ENCODE measurements at places on chromosomes 5 and 9.

DNA sequence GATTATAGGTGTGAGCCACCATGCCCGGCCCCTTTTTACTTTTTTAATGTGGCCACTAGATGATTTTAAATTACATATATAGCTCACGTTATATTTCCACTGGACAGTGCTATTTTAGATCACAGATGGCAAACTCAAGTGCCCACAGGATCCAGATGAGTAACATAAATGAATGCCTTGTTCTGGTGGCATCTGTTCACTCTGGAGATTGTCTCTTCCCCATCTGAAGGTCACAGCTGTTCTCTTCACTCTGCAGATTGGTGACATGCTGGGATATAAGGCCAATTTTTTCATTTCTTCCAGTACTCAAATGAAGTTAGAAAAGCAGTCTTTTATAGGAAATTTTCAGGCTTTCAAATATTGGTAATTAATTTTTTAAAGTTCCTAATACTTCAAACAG lies 160.1 kb downstream of the DOCK8 start:
- DNase-seq: no peak

DNA sequence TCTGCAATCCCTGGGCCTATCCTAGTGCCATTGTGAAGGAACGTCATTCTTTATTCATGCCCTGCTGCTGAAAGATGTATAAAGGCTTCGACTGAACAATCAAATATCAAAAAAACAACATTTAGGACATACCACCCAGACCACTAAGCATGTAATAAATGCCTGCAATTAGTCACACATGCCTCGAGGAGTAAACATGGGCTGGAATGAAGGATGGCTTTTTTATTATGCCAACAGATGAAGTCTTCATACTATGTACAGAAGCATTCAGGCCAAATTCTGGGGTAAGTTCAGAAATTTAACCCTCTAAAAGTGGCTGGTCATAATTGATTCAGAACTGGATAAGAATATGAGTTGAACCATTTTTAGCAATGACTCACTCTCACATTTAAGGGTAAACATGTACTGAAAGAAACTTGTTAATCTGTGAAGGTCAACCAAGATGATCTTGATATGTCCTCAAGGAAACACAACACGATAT lies 38.1 kb downstream of the FAM240B start:
- DNase-seq: peak; percentile 15

DNA sequence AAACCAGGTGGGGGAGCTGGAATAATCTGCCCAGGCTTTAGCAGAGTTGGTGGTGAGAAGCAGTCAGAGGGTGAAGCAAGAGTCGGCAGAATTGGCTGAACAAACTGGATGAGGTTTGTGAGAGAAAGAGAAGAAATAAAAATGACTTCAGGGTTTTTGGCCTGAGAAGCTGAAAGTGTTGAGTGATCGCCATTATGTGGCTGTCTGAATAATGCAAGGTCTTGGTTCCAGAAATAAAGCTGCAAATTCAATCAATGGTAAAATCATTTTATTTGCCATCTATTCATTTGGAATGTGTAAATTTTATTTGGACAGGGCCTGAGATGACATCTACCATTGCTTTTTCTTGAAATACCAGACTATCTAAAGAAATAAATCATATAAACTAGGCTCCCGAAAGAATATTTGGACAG lies 50.4 kb upstream of the DAB2 start:
- DNase-seq: no peak

GRCh38 chr9:74953235-74953751 lies 581 bp upstream of the C9orf40 start:
- DNase-seq: peak; percentile 43

DNA sequence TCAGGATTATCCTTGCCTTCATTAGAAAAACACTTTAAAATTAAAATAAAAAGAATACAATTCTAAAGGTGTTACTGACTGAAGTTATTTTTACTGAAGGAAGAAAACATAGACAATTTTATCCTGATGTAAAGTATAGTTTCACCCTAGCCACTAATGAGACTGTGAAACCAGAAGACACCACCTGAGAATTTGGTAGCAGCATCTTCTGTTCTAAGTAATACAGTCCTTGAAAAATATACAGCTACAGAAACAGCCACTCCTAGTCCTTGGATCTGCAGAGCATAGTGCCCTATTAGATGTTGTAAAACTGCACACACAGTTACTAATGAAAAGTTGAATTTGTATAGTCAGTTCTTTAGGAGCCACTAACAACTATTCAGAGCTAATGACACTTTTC lies 377.7 kb downstream of the PRR16 start:
- no peak for DNase-seq

GRCh38 chr9:6619909-6620308 lies 25.6 kb downstream of the GLDC start:
- no peak for DNase-seq

DNA sequence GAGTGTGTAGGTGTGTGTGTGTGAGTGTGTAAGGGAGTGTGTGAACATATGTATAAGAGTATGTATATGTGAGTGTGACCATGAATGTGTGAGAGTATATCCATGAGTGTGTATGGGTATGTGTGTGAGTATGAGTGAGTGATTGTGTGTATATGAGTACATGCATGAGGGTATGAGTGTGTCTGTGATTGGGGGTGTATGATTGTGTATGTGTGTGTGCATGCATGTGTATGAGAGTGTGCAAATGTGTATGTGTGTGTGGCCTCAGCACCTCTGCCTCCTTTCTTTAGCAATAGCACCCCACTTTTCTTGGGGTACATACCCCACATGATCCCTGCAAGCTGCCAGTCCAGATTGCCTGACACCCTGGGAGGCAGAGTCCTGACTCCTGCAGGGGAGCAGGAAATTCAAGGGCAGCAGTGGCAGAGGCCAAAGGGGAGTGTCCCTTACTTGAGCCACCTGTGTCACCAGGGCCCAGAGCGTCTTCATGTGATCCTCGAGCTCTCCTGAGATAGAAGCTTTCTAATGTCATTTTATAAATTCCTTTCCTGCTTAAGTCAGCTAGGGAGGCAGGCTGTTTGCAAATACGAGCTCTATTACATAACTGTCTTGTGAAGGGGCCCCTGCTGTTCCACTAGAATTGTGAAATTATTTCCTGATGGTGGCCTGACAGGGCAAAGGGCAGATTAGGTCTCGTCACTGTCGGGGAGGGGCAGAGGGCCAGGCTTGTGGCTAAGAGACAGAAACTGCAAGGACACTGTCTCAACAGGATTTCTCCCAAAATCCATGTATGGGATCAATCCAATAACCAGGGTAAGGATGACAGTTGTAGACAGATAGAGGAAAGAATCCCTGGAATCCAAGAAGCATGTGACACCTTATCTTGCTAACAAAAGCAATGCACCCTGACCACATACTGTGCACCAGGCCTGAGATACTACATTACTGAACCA lies 389.1 kb downstream of the GADD45G start:
- DNase-seq: no peak

GRCh38 chr9:29129763-29130162 lies 1556.5 kb upstream of the C9orf72 start:
- no peak for DNase-seq

DNA sequence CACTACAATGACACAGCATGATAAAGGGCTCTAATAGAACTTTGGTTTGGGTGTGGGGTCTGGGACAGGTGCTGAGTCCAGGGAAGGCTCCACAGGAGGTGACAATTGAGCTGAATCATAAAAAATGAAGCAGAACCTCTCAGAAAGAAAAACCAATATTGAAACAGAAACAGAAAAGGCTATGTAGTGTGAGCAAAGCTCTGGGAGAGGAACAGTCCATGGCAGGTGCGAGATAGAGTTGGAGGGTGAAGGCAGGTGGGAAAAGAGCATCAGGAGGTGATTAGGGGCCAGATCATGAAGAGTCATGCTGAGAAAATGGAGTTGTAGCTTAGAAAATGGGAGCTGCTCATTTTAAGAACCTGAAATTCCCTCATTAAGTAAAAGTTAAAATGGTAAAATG lies 164.9 kb downstream of the KCTD16 start:
- no peak for DNase-seq

DNA sequence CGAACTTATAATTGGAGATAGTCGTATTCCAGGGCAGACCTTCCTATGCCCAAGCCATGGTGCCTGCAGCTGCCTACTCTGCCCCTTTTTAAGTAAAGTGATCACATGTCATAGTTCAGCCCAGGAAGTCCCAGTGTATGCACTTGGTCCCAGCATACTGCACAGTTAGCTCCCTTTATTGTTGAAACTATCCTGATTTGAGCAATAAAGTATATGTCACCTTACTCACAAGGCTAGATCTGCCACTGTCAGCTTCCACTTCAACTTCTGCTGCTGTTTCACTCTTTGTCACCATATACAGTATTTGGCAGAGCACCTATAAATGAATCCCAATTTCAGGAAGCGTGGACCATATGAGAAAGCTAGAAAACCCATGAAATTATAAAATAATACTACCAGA lies 103.8 kb upstream of the PTGER4 start:
- no peak for DNase-seq

DNA sequence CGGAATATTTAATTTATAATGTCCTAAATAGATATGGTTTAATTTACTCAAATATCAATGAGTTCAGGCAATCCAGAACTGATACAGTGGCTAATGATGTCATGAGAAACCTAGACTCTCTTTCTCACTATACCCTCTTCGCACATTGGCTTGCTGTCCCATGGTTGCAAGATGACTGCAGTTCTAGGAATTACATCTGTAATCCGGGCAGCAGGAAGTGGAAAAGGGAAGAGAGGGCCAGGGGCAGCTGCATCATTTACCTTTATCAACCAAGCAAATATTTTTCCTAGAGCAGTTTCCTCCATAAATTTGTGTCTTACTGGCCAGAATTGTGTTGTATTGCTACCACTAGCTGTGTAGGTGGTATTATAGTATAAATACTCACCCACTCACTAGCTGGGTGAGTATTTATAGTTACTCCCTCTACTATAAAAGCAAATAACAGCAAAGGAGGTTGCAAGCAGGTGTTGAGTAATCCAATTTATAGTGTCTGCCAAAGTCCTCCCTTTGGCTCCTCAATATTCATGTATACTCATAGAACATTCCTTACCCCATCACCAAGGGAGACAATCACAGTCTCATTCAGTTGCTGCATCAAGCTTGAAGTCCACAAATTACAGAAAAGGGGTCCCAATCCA lies 168.8 kb downstream of the DROSHA start:
- peak; percentile 63 for DNase-seq

DNA sequence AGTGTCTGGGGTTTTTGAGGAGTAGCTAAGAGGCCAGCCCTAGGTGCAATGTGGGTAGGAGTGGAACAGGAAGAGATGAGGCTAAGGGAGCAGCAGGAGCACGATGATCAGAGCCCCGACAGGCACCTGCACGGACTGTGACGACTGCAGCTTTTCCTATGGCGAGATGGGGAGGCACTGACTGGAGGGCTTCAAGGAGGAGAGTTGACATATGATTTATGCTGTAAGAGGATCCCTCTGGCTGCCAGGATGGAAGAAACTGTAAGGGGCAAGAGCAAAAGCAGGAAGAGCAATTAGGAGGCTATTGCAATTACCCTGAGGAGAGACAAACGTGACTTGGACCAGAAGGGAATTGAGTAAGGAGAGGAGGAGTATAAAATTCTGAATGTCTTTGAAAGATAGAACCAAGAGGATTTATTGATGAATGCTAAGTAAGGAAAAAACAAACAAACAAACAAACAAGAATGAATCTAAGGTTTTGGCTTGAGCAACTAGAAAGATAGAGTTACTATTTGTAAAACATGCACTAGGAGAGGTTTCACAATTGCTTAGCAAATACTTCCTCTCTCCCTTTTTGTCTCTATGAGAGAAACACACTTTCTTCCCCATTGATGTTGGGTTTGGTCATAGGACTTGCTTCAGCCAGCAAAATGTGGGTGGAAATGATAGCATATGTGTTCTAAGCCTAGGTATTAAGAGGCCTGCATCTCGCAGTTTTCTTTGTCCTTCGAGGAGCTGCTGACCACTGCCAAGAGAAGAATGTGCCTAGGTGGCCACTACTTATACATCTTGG lies 32.9 kb downstream of the TRPC7 start:
- DNase-seq: no peak

- DNase-seq: no peak
Measured at GRCh38 chr5:1853531-1853930, 29.2 kb downstream of the IRX4 start.

- no peak for DNase-seq
Measured at GRCh38 chr5:42302186-42302585, 121.1 kb upstream of the GHR start.

- DNase-seq: no peak
Measured at GRCh38 chr9:124392254-124392870, 22.9 kb downstream of the PSMB7 start.

DNA sequence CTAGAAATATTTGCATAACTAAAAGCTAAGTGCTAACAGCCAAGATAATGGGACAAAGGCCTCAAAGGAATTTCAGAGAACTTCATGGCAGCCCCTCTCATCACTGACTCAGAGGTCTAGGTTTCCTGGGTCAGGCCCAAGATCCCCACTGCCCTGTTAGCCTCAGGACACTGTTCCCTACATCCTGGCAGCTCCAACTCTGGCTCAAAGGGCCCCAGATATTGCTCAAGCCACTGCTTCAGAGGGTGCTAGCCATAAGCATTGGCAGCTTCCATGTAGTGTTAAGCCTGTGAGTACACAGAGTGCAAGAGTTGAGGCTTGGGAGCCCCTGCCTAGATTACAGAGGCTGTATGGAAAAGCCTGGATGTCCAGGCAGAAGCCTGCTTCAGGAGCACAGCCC lies 998.1 kb downstream of the TLE1 start:
- DNase-seq: no peak

DNA sequence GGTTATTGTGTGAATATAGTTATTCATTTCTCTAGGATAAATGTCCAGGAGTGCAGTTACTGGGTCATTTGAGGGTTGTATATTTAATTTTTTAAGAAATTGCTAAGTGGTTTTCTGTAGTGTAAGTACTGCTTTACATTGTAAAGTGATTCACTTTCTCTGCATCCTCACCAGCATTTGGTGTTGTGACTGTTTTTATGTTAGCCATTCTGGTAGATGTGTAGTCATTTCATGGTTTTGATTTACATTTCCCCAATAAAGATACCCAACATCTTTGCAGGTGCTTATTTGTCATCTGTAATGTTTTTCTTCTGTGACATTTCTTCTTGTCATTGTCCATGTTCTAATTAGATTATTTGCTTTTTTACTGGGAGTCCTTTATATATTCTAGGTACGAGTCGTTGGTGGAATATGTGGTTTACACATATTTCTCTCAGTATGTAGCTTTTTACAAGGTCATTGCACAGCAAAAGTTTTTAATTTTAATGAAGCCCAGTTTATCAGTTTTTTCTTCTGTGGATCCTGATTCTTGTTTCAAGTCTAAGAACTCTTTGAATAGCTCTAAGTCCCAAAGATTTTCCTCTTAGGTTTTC lies 34.0 kb downstream of the SCGB3A1 start:
- no peak for DNase-seq

GRCh38 chr9:133470427-133470924 lies 8.4 kb downstream of the SLC2A6 start:
- DNase-seq: no peak

GRCh38 chr9:116476935-116477381 lies 210.1 kb upstream of the TRIM32 start:
- no peak for DNase-seq

- no peak for DNase-seq
Measured at GRCh38 chr5:101955891-101956290, 340.2 kb downstream of the SLCO4C1 start.
